Daoy (cell line): ENCODE measurements at places on chromosomes 1 and 21.

- no peak for DNase-seq
Observed at GRCh38 chr1:1550087-1550486, 9.7 kb upstream of the TMEM240 start.

GRCh38 chr1:234108921-234109320, 204.4 kb downstream of the SLC35F3 start:
- DNase-seq = peak; percentile 43

DNA sequence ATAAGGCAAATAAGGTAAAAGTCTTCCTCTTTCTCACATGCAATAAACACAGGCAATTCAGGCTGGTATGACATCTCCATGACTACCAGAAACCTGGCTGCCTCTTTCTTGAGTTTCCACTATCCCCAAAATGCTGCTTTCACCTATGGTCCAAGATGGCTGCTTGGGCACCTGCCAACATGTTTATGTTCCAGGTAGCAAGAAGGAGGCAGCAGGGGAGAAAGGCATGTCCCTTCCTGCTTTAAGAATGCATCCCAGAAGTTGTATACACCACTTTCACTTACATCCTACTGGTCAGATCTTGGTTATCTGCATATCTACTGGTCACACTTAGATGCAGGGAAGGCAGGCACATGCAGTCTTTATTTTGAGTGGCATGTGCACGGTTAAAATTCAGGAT, 19.4 kb upstream of the ACOT11 start:
- DNase-seq = no peak

DNA sequence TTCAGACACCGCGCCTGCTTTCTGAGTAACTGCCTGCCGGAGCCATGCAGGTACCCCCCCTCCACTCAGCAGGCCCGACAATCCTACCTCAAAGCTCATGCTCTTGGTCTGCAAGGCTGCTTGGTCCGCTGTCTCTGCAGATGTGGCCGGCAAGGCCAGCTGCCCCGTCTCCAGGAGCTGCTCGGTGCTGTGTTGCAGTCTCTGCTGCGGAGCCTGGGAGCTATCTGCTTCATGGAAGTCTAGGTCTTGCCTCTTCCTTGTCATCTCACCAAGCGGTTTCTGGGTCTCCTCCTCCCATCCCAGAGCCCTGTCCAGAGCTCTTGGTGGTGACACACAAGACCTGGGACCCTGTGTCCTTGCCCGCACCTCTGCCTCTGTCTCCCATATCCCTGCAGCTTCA, 24.0 kb upstream of the GNPAT start:
- no peak for DNase-seq

GRCh38 chr21:29299046-29299915, 559 bp downstream of the BACH1 start:
- peak; percentile 80 for DNase-seq

DNA sequence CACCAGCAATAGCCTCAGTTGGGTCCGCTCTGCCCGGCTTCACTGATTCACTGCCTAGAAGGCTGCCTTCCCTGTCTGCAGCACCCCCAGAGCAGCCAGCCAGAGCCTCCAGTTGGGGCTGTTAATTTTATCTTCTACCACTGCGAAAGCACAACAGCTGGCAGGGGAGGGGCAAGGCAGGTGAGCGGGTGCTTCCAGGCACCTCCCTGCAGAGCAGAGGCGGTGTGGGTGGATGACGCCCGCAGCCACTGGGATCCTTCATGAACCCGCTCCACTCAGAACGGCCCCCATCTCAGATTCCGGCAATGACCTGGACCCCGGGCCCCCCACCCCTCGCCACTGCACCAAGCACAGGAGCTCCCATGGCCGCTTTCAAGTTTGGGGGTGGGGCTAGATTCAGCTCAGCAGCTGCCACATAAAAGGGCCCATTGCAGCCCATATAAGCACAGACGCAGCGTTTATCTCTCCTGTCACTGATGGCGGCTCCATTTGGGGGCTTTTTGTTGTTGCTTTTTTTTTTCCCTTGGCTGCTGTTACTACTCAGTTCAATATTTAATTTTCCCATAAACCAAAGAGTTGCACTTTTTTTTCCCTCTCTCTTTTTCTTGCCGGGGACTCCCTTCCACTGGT, 128.0 kb upstream of the KLHDC7A start:
- no peak for DNase-seq

DNA sequence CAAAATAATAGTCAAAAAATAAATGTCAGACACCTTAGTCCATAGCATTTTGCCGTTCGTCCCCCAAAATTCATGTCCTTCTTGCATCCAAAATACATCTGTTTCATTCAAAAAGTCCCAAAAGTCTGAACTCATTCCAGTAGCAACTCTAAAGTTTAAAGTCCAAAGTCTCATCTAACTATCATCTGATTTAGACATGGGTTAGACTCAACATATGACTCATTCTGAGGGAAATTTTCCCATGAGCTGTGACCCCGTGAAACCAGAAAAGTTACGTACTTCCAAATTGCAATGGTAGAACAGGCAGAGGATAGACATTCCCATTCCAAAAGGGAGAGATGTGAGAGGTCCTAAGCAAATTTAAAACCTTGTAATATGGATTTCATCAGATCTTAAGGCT, 48.6 kb upstream of the CACHD1 start:
- peak; percentile 41 for DNase-seq

DNA sequence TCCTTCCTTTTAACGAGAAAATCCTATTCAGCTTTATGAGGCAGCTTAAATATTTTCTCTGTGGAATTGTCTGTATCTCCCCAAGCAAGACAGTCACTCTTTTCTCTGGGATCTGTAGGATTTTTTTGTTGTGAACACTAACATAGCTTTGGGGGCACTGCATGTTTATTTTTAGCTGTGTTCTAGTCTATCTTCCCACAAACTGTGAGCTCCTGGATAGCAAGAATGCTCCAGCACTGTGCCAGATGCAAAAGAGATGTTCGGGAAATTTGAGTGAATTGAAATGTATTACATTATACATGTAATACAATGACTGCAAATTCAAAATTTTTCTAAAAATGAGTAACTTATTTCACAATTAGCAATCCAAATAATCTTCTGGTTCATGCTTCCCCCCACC, 282.2 kb downstream of the PLPP3 start:
- DNase-seq = no peak

DNA sequence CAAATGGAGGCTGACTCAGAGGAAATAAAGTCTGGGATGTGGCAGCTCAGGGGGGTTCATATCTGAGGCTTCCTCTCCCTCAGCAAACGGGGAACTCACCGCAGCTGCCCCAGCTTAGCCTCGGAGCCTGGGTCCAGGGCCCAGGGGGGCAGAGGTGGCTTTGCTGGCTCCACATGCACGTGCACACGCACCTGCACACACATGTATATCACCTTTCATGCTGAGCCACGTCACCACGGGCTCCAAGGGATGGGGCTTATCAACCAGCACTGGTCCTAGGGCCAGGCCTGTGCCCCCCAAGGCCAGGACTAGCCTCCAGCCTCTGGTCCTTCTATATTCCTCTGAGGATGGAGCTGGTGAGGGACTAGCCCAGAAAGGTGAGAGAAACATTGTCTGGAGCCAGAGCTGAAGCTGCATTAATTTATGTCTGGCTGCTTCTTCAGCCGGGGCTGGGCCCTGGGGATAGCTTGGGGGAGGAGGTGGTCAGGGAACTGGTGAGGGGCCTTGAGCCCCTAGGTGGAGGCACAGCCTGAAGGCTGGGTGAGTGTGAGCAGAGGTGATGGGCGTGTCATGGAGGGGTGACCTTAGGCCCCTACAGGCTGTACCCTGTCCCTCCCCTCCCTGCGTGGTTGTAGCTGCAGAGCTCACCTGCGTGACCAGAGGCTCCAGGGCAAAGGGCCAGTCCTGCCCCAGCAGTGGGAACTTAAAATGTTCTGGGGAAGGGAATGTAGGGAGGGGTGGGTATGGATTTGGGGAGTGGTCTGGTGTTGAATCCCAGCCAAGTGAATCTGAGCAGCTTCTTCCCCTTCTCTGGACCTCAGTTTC, 520.8 kb downstream of the PTPRU start:
- DNase-seq = no peak

DNA sequence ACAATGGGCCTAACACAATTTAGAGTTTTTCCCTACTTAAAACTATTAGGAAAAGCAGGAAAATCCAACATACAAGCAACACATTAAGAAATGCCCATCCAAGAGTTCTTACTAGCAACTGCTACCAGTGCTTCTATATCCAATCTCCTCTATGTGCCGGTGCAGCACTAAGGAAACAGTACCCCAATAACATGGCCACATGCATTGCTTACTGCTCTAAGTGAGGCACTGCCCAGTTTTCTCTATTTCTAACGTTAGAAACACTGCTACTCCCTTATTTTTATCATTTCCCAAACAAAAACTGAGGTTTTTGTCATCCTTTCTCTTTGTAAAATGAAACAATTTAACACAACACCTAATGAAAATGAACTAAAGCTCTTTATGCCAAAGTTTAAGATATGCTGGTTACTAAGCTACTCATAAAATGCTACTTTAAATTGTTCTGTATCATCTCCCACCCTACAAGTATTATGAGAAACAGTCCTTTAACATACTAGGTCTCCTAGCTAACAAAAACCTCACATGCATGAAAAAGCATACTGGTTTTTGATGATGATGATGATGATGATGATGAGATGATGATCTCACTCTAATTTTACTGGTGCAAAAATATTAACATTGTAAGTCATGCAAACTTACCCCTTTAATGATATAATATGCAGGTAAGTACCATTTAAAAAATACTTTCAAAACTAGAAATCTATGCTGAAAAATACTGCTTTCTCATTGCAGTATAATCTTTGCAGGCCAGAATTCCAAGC, 90.7 kb upstream of the TTC39A start:
- no peak for DNase-seq

GRCh38 chr1:230507666-230508402, 81.7 kb upstream of the PGBD5 start:
- DNase-seq = peak; percentile 48

- no peak for DNase-seq
Observed at GRCh38 chr1:181036107-181036836, 2.5 kb downstream of the MR1 start.

- DNase-seq = peak; percentile 65
Observed at GRCh38 chr1:16922885-16923431, 1.2 kb downstream of the CROCC start.

- peak; percentile 49 for DNase-seq
Observed at GRCh38 chr1:79197421-79197820, 190.9 kb upstream of the ADGRL4 start.

DNA sequence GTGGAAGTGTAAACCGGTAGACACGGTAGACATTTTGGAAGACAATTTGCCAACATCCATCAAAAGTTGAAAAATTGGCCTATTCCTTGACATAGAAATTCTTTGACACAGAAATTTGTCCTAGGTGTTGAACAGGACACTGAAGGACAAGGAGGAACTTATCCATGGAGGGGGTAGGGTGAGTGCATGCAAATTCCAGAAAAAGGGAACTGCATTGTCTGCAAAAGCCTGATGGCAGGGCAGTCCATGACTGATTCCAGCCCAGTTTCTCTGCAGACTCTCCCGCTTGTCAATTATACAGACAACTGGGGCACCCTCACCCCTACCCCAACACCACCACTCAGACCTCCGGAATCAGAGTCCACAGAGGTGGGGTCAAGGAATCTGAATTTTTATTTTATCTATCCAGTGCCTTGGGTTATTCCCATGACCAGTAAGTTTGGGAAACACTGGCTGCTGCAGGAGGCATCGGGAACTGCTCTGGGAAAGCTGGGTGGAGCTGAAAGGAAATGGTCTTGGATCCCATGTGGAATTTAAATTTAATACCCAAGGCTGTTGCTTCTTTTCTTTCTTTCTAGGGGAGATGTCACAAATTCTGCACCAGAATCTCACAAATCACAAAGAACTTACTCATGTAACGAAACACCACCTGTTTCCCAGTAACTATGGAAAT, 103.3 kb upstream of the SLC45A1 start:
- DNase-seq = no peak

DNA sequence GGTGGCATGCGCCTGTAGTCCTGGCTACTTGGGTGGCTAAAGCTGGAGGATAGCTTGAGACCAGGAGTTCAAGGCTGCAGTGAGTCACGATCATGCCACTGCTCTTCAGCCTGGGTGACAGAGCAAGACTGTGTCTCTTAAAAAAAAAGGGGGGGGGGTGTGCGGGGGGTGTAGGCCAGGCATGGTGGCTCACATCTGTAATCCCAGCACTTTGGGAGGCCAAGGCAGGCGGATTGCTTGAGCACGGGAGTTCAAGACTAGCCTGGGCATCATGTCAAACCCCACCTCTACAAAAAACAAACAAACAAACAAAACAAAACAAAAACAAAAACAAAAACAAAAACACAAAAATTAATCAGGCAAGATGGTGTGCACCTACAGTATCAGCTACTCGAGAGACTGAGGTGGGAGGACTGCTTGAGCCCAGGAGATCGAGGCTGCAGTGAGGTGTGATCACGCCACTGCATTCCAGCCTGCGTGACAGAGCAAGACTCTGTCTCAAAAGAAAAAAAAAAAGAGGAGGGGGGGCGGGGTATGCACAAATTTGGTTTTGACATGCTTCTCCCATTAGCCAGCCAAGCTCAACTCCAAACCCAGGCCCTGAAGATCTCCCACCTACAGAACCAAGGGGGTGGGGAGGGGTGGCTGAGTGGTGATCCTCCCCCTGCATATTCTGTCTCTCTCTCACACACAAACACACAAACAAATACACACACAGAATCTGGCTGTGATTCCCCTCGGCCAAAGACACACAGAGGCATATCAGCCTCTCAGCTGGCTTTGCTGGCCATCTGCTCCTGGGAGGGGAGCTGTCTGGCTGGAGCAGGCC, 3.1 kb downstream of the PTAFR start:
- no peak for DNase-seq

DNA sequence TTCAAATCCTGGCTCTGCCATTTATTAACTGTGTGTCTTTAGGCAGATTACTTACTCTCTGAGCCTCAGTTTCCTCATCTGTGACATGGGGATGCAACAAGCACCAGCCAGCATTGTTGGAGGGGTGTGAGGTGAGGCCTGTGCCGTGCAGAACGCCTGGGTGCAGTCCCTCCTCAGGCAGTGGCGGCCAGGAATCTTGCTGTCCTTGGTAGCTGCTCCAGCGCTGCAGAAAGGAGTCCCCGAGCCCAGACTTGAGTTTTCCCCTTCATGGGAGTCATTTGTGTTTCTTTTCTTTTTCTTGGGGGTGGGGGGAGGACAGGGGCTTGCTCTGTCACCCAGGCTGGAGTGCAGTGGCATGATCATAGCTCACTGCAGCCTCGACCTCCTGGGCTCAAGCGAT, 46.6 kb downstream of the DISP3 start:
- no peak for DNase-seq

DNA sequence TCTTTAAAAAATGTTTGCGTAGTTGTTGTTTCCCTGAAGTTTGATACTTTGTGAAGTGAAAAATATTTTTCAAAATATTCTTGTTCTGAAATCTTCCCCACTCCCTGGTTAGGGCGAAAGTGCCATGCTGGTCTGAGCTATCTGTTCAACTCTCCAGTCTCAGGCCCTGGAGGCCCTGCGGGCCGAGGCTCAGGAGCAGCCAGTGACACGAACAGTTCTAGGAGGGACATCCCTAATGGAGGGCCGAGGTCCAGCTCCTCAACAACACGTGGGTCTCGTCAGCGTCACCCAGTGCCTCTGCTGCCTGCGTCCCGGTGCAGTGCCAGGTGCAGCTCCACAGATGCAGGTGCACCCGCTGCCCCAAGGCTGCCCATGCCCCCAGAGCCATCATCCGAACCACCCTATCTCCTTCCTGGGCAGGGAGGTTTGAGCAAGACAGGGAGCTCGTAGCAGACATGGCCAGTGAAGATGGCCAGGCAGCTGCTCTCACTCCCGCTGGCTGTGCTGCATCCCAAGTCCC, 69.7 kb upstream of the COL6A1 start:
- no peak for DNase-seq

GRCh38 chr1:104973516-104973915, 1223.8 kb downstream of the AMY1C start:
- DNase-seq = no peak
